CD4-positive, alpha-beta T cell treated with Interleukin-10 for 1 hour (primary cell): ENCODE measurements at places on chromosomes 1 and 21.

GRCh38 chr1:1431845-1432273 is 3.6 kb upstream of the VWA1 start:
- DNase-seq = no peak

DNA sequence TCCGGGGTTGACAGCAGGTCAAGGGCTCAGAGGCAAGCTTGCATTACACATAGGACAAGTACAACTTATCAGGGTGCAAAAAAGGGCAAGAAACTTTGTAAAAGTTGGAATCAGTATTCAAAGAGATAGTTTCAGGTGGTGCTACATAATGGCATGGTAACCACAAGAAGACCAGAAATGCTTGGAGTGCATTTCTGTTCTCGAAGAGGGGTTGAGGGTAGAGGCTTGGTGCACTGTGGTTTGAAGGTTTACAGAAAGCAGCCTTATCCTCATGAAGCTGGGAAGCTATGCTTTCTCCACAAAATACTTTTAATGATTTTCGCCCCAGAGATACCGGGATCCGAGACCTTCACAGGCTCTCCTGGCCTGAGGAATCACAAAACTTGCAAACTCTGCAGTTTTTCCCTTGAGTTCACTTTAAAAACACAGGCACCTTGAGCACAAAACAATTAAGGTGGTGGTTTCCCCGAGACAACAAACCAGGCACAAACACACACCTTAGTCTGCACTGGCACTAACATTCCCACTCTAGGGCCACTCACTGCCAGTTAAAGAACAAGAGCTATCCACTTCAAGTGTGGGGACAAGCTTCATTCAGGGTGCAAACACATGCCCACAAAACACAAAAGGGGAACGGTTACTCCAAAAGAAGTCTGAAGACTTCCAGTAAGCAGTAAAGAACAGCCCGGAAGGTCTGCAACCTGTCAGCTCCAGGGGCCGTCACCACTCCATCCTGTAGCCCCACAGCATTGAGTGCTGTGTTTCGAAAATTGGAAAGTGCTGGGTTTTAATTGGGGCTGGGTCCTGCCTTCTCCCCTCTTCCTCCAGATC is 29.8 kb upstream of the NFIA start:
- DNase-seq = no peak

DNA sequence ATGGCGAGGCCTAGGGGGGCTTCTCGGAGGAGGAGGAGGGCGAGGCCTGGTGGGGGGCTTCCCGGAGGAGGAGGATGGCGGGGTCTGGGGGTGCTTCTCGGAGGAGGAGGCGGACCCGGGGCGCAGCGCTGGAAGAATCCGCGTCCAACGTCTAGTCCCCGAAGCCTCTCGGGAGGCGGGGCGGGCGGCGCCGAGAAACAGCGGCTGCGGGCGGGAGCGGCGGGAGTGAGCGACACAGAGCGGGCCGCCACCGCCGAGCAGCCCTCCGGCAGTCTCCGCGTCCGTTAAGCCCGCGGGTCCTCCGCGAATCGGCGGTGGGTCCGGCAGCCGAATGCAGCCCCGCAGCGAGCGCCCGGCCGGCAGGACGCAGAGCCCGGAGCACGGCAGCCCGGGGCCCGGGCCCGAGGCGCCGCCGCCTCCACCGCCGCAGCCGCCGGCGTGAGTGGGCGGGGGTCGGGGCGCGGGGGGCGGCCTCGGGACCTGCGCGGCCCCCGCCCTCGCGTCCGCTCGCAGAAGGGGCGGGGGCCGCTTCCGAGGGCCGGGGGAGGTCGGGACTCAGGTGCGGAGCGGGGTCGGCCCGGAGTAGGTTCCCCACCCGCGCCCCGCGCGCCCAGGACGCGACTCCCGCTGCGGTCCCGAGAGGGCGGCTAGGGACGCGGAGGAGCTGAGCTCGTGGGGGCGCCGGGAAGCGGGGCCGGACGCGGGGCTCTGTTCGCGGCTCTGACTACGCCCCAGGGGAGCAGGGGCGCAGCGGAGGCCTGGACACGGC is at the start of gene KLHL17:
TSS of gene KLHL17 (plus strand) at position 222 of the 769 bp plus-strand sequence. CDS start at position 332, 110 bp downstream.
- DNase-seq = peak; percentile 82

DNA sequence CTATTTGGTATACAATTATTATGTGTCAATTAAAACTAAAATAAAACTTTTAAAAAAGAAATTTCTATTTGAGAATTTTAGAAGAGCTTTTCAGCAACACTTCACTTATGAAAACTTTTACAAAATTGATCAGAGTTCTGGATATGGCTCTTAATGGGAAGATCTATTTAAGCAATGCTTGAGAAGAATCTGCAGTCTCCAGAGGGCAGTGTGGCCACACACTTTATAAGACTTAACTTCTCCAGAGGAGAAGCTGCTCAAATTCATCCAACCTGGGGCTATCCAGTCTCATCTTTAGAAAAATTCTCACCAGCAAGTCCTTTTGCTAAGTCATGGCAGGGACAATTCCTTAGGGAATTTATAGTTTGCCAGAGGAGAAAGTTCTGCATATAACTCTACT is 25.2 kb upstream of the AGO1 start:
- no peak for DNase-seq

- no peak for DNase-seq
These were observed 7.0 kb upstream of the TRIT1 start for GRCh38 chr1:39890273-39890672.

DNA sequence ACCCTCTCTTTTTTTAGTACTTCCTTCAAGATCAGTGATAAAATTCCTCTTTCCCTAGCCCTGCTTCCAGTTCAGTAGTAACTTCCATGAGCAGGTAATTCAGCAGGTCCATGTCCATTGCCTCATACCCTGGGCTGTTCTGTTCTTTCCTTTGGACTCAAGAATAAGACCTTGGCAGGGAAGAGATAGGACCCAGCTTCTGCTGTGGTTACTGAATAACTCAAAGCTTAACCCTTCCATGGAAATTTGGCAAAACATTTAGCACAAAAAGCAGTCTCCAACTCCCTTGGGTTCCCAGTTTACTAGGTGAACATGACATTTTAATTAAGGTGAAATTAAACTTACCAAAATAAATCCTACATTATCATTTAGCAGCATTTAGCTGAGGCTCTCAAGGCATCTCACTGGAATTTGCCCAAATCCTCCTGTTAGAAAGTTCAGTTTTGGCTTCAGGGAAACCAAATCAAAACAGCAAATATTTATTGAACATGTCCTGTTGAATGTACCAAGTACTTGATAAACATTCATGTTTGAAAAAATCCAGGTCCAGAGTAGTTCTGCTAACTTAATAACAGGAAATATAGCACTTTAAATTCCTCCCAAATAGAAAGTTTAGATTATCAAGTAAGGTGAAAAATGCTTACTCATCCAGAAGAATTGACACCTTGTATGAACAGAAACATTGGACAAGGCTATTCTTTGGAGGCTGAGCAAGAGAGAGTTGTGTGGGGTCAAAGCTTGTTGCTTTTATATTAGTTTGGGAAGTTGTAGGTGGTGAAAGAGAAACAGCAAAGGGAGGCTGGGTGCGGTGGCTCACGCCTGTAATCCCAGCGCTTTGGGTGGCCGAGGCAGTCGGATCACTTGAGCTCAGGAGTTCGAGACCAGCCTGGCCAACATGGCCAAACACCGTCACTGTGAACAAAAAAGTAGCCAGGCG is 8.4 kb upstream of the SERPINC1 start:
- DNase-seq = no peak

- no peak for DNase-seq
These were observed 20.1 kb downstream of the PSEN2 start for GRCh38 chr1:226890331-226891108.

- no peak for DNase-seq
These were observed 19.7 kb downstream of the PBX1 start for GRCh38 chr1:164578479-164579200.

GRCh38 chr1:209504571-209504970 is 78.9 kb upstream of the CAMK1G start:
- DNase-seq = no peak

GRCh38 chr1:12196641-12197482 is 30.1 kb downstream of the TNFRSF1B start:
- no peak for DNase-seq

DNA sequence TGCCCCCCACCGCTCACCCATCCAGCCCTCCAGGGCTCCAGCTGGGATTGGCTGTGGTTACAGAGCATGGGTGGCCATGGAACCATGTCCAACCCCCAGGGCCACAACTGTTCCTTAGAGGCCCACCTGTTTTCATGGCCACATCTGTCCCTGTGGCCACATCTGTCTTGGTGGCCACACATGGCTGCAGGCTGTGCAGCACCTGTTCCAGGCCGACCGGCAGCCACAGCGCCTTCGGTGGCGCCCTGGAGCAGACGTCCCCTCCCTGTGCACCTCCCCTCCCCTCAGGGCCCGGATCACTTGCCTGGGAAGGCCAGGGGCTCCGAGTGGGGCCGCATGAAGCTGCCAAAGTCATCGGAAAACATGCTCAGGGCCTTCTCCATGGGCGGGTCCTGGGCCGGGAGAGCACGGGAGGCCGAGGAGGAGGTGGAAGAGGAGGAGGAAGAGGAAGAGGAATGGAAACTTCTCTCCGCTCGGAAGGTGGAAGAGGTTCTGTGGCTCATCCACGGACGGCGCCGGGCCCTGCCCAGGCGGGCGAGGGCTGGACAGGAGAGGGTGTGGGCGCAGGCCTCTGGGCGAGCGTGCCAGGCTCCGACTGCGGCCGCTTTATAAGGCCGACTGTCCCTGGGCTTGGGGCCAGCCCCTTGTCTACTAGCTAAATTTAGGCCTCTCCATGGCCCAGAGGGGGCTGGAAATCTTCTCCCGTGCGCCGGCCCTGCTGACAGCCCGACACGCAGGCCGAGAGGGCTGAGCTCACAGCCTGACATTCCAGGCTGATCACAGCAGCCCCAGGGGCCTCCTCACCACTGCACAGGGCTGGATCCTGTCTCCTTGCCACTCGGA is at the start of gene HSPB7:
TSS of gene HSPB7 (minus strand) at position 583 of the 843 bp plus-strand sequence. CDS start at position 503, 80 bp downstream.
- DNase-seq = no peak

DNA sequence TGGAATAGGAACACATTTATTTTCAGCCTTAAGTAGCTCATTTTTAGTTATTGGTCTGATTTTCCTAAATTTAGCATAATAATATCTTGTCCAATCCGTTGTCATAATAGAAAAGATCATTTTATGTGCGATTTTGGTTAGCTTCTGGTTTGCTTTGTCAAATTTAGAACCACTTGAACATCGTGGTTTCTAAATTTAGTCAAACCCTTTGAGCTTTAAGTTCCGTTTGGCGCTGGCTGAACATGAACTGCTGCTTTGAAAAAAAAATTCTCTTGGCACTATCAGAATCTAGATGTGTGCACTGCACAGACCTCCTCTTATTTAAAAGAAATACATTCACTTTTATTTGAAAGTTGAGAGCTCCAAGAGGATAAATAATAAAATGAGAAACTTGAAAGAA is 370.6 kb downstream of the PTPRC start:
- peak; percentile 6 for DNase-seq

- DNase-seq = no peak
These were observed 69.4 kb downstream of the PLPP3 start for GRCh38 chr1:56509713-56510641.

DNA sequence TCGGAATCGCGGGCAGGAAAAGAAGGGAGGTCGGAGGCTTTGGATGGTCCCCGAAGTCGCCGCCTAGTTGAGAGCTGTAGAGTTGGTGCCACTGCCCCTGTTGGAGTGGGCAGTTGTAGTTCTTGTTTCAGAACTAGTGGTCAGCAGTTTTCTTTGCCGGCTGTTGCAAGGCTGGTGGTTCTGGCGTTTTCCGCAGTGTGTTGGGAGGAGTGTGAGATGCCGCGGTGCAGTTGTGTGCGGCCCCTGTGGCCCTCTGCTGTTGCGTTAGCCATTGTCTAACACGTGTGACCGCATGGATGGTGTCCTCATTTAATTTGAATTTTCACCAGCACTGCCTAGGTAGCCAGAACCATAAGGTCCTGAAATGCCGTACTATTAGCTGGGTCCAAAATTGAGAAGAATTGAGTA is 1.4 kb downstream of the ARF1 start:
- DNase-seq = no peak

GRCh38 chr21:46559291-46559983 is 45.4 kb downstream of the S100B start:
- DNase-seq = peak; percentile 65
